ENCODE measurements at places on chromosomes 5 and 9.

DNA sequence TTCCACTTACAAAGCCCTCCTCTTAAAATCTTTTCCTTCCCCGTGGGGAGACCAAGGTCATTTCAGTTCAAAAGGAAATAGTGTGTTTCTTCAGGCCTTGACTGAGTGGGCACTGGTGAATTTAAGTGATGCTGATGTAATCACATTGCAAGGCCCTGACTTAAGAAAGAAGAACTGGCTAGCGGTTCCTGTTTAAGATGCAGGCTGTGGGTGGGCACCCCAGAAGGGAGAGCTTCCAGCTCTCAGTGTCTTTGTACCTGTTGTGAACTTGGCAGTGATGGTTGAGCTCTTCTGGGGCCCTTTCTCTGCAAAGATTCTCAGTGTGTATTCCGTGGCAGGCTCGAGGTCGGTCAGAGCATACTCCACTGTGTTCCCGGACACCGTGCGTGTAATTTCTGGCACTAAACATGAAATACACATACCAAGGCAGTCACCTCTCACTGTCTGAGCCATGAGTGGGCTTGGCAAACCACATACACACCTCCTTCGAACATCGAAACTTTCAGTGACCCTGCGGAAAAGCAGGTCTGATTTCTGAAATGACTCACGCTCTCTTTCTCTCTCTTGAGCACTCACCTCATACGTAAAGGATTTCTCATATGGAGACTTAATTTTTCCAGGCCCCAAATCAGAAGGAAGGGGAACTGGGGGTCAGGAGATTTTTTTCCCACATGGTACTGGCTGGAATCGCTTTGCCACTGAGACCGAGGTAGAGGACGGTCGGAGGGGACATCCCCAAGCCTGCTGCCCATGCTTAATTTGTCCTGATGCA, 81.9 kb downstream of the TNC start:
- no peak for DNase-seq

DNA sequence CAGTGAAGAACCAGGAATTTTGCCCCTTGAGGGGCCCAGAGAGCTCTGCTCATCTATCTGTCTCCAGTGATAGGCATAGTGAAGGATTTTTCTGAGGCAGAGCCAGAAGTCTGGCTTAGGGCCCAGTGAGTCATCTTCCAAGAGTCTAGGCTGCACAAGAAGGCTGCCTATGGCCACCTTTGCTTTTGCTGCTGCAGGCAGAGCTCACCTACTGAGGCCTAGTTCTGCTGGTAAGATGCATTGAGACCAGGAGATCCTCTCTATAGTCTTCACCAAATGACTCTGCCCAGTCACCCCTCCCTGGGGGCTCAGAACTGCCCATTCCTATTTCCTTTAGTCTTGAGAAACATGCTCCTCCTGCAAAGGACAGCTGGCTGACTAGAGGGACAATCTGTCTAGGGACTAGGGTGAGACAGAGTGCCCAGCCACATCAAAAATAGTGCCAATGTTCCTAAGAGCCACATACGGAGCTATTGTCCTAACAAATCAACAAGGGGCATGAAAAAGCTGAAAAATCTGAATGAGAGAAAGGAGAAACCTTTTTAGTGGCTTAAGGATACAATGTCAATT, 40.3 kb upstream of the CDKN2AIPNL start:
- DNase-seq, result no peak

- DNase-seq, result no peak
Observed at GRCh38 chr5:6490693-6491092, 42.0 kb downstream of the UBE2QL1 start.

GRCh38 chr5:171029401-171029800, 167.6 kb downstream of the RANBP17 start:
- no peak for DNase-seq

- DNase-seq, result peak; percentile 22
Observed at GRCh38 chr9:95729046-95729445, 146.4 kb upstream of the ERCC6L2 start.

- no peak for DNase-seq
Observed at GRCh38 chr5:8601831-8602354, 732.9 kb downstream of the MTRR start.

GRCh38 chr9:15286161-15286821, 20.7 kb downstream of the TTC39B start:
- DNase-seq, result no peak

GRCh38 chr9:116345817-116346216, 192.2 kb downstream of the PAPPA start:
- DNase-seq, result no peak

- no peak for DNase-seq
Observed at GRCh38 chr5:40386289-40386688, 293.4 kb upstream of the PTGER4 start.

- DNase-seq, result no peak
Observed at GRCh38 chr5:157390551-157391297, 69.3 kb upstream of the NIPAL4 start.

GRCh38 chr5:161261668-161262323, 284.7 kb downstream of the GABRB2 start:
- DNase-seq, result no peak

GRCh38 chr5:169914766-169915165, 65.5 kb downstream of the INSYN2B start:
- DNase-seq, result peak; percentile 43

DNA sequence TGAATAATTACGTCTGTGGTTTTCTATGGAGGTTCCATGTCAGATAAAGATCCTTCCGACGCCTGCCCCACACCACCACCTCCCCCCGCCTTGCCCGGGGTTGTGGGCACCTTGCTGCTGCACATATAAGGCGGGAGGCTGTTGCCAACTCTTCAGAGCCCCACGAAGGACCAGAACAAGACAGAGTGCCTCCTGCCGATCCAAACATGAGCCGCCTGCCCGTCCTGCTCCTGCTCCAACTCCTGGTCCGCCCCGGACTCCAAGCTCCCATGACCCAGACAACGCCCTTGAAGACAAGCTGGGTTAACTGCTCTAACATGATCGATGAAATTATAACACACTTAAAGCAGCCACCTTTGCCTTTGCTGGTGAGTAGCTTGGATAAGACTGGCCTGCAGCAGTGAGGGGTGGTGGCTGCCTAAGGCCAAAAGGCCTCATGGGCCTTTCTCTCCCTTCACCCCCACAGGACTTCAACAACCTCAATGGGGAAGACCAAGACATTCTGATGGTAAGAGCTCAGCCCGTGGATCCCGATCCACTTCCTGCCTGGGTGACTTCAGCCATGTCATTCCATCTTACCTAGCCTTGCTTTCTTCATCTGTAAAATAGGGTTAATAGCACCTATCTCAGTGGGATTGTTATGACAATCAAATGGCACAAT, at the start of gene IL3:
IL3 (plus strand) TSS at position 155 of the 661 bp plus-strand sequence; CDS start at position 207, 52 bp downstream.
- no peak for DNase-seq

- DNase-seq, result no peak
Observed at GRCh38 chr9:124359855-124360678, 55.2 kb downstream of the PSMB7 start.

- DNase-seq, result no peak
Observed at GRCh38 chr5:169667896-169668674, 31.0 kb downstream of the DOCK2 start.

GRCh38 chr9:72410214-72410613, 45.2 kb upstream of the ZFAND5 start:
- no peak for DNase-seq

DNA sequence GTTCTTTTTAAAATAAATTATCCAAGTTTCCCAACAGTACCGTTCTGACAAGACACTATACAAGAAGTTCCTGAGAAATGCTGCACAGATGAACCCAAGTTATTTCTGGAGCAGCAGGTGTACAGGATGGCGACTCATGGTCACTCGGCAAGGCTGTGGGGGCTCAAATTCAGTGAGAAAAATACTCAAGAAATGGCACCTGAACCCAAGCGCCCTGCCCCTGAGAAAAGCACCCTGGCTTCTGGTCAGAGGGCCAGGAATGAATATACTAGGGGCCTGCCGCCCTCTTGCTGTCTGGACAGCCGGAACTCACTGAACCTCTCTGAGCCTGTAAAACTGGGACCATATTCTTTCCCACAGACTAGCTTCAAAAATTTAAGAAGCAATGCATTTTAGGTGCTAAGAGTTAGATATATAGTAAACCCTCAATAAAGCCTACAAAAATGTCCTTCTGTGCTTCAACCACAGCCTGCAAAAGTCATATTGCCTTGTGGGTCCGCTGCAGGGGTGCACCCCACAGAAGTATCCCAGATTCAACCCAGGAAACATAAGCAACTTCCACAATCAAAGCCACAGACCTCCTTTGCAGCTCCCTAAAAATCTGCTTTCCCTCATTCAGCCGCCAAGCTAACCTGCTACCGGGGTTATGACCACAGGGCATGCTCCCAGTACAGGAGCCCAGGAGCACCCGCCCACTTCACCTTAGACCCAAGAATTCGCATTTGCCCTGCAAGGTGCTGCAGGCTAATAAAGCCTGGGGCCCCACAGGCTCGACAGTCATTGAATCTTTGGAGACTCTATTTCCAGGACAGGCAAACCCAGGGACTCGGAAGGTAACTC, 1.4 kb downstream of the RAPGEF1 start:
- DNase-seq, result peak; percentile 53

DNA sequence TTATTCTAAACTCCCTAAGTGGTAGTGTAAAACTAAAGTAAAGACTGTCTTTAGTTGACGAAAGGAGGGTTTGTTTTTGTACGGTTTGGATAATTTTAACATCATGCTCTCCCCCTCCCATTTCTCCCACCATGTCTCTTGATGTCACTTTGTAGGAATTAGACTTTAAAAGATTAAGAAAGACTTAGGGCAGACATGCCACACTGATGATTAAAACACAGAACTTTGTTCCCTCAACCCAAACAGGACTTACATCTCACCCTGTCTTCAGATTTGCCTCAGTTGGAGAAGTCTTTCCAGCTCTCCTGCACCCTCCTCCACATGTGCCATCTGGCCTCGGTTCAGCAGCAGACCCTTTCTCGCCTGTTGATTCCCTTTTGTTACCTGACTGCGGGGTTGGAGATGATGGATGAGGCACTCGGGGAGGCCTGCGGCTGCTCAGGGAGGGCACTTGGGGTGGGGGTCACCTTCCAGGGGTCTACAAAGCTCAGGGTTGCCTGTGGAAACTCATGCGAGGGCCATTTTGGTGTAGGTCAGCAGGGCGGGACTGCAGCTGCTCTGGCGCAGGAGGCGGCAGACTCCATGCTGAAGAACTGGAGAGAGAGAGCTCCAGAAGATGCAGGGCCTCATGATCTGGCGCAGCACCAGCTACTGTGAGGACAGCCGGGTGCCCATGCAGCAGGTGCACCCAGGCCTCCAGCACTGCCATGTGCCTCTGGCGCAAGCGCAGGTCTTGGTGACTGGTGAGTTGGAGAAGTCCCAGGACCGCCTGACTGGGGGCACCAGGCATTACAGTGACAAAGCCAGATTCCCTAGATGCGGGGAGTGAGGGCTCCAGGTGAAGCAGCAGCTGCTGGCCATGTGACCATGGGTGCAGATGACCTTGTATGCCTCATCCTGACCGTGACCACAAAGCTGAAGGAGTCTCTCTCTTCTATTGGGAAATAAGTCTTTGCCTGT, 24.5 kb upstream of the EXOC3 start:
- no peak for DNase-seq

DNA sequence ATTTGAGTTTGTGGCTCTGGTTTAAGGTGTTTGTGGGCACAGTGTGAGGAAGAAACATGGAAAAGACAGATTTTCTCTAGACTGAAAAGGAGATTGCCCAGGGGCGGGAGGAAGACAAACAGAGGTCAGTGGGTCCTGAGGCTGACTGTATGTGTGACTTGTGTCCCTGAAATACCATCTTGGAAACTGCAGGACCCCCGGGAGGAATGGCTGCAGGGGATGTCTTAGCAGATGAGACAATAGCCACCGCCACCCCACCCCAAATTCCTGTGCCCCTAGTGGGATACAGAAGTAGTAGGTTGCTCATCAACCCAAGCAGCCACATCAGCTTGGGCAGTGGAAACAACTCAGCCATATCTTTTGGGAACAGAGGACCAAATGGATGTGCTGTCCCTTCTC, 1.7 kb upstream of the PSAT1 start:
- no peak for DNase-seq

DNA sequence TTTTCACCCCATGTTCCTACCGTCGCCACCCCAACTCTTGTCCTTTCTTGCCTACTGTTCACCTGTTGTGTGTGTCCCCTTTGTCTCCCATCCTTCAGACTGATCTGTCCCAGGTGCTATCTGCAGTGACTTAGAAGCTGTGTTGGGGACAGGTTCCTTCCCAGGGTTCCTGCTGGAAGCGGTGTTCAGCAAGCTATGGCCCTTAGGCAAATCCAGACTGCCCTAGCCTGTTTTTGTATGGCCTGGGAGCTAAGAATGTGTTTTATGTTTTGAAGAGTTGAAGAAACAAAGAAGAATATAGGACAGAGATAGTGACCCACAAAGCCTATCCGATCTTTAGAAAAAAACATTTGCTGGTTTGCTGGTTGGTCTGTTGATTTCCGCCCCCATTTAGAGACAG, 236.4 kb downstream of the GOLPH3 start:
- DNase-seq, result no peak

GRCh38 chr5:59357381-59357977, 536.0 kb downstream of the PDE4D start:
- no peak for DNase-seq

Measured in iPS-NIHi11 (cell line).